Midbrain (tissue), 1 donor: ENCODE measurements at places on chromosomes 12 and 14.
A peak's percentile ranks its signal among the peaks of the same experiment; 100 is the strongest.

GRCh38 chr14:104116756-104117340 lies 21.5 kb upstream of the KIF26A start:
- no peak for DNase-seq

DNA sequence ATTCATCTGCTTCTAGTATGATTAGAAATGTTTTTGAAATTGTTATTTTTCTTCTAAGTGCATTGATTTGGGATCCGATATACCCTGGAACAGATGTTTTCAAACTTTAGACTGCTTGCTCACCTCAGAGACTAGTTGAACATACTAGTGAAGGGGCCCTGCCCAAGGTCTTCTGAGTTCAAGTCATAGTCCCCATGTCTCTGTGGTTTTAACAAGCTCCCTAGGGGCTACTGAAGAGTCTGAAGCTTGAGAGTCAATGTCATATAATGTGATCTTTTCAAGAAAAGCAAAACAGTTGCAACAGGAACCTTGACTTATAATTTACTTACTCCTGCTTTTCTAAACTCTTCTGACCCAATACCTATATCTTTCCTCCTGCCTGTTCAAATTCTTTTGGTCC lies 7.5 kb upstream of the UBE2N start:
- DNase-seq: no peak

DNA sequence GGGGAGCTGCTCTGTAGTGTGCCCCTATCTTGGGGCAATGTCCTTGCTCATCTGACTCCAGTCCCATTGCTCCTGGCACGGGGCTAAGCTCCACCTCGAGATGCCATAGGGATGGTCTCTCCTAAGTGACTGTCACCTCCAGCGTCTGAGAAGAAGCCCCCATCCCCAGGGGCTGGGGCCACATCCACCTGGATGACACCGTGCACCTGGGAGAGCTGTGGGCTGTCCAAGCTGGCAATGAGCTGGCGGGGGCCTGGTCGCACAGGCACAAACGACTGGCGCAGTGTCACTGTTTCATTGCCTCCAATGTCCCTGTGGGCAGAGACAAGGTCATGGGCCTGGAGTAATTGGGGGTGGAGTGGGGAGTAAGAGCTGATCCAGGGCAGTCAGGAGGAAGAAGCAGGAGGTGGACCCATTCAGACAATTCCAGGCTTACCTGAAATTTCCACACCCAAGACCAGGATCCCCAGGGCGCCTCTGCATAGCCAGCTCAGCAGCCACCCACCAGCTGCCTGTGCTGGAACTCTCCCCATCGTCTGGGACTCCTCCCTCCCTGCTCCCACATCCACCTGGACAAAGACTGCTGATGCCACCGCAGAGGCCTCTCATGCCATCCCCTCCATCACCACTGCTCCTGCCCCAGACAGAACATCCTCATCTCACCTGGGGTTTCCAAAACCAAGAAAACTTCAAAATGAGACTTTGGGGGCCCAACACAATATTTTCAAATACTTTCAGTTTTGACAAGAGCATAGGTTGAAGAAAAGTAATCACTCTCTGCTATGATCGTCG lies 7.0 kb upstream of the TINF2 start:
- no peak for DNase-seq

GRCh38 chr12:6552140-6552551 lies 3.7 kb downstream of the IFFO1 start:
- DNase-seq: no peak

DNA sequence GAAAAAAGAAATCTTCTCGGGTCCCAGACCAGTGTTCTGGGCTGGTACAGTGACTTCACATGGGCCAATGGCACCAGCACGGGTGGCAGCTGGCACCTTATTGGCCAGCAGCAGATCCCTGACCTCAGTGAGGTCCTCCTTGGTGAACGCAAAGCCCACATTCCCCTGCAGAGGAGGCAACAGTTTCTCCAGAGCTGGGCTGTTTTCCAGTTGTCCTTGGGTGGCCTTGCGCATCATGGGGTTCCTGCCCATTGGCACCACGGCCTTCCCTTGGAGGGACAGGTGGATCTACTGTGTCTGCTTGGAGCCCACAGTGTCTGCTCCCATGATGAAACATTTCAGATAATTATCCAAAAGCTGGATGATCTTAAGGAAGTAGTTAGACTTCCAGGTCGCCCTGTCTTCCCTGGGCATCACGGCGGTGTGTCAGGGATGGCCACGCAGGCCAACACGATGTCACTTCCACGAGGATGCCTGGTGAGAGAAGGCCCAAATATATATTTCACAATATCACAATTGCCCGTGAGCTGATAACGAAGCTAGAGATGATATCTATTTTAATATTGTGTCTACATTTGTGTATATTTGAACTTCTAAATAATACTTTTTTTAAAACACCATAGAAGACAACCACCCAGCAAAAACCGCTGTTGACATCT lies 15.8 kb downstream of the NFKBIA start:
- no peak for DNase-seq

- peak; percentile 83 for DNase-seq
Observed at GRCh38 chr14:21525962-21526671, at the start of gene SALL2. SALL2 (minus strand) TSS chr14:21526346; CDS start chr14:21526127, 219 bp downstream.

GRCh38 chr12:8037947-8038346 lies 5.4 kb downstream of the FOXJ2 start:
- no peak for DNase-seq

- no peak for DNase-seq
Observed at GRCh38 chr12:77102123-77102522, 36.8 kb upstream of the E2F7 start.

GRCh38 chr12:54045868-54046521 lies 7.6 kb upstream of the HOXC4 start:
- DNase-seq: no peak

GRCh38 chr12:52617403-52617785 lies 965 bp downstream of the KRT73 start:
- DNase-seq: no peak

GRCh38 chr14:91884664-91885063 lies 17.3 kb upstream of the TC2N start:
- DNase-seq: no peak

DNA sequence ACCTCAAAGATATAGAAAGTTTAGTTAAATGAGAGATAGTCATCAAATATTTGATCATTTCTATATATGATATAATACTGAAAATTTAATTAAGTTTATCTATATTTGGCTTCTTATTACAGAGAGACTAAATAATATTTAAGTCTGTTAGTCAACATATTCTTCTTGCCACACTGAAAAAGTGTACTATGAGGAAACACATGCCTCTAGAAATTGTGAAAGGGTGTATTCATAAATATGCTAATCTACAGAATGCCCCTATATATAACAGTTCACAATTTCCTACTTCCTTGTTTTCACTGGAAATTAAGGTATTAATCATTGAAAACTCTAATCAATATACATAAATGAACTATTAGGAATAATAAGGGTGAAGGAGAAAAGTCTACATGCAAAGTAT lies 31.4 kb upstream of the ETV6 start:
- DNase-seq: no peak

DNA sequence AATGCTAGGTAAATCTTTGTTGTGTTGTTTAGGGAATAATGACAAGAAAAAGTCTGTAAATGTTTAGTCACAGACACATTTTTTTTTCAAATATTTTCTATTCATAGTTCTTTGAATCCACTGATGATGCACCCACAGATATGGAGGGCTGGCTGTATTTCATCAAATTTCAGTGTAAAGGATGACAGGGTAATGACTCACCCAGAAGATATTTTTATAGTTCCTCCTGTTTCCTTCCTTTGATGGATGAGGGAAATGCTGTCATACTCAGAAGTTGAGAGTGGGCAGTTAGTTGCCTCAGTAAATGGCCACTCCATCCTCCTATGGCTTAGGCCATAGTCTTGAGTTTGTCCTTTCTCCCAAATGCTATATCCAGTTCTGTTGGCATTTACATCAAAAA lies 76.9 kb upstream of the REP15 start:
- DNase-seq: no peak

DNA sequence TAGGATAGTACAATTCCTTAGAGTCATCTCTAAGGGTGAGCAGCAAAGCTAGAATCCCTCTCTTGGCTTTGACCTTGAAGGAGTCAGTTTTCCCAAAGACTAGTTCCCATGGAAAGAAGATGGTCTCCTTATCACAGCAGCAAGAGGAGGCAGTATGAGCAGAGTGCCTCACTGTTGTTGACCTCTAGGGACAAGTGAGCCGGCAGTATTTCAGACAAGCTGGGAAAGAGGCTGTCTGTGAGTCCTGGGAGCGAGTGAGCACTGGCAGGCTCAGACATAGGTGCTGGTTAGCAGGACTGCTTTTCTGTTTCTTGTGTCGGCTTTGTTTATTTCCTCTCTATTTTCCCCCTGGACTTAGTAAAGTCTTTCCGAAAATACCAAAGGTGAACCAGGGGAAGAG lies 60.7 kb downstream of the NTF3 start:
- DNase-seq: no peak

DNA sequence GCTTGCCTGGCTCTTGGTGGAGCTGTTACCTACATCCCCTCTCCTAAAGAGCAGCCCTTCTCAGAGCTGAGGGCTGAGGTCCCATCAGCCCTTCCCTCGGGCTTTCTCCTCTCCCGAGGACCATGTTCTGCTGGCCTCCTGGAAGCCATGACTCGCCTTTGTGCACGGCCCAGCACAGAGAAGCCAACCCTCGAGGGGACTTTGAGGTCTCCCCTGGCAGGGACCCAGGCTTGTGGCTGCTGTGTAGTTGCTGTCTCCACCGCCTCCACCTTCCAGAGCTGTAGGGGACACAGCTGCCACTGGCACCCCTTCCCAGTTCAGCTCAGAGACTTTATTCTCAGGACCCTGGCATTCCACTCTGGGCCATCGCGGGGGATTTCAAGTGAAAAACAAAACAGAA lies 22.9 kb upstream of the CCND2 start:
- no peak for DNase-seq

- DNase-seq: peak; percentile 64
Observed at GRCh38 chr12:89525305-89525823, 483 bp downstream of the POC1B start.

DNA sequence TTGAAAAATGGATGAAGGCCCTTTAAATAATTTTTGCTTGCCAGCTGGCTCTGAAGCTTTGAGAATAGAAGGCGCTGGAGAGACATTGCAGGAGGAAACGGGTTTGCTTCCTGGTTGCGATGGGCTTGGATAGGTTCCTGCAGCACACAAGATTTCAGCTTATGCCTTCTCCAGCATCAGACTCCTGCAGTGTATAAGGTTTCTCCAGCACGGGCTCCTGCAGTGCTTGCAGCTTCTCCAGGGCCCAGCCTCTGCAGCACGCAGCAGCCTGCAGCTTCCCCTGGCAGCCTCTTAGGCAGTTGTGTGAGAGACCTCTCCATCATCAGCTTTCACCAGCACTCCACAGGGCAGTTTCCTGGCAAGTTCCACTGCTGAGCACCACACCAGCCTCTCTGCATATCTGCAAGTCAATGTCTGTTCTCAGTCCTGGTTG lies 78.7 kb upstream of the ZDHHC17 start:
- peak; percentile 40 for DNase-seq

DNA sequence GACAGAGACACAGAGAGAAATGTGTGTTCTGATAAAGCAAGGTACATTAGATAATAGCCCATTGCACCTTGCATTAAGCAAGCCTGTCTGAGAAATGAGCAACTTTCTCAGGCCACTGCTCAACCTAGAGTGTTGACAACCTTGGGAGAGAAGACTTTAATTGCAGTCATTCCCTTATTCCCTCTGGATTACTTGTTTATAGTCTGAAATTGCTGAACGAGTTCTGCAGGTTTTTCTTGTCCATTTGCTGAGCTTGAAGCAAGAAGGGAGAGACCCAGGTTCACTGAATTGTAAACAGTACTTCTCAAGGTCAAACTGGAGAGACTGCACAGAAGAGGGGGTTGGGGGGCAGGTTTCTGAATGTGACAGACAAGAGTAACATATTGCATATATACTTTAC lies 159.4 kb upstream of the PLEKHG7 start:
- no peak for DNase-seq

- no peak for DNase-seq
Observed at GRCh38 chr14:23814527-23815256, 138.9 kb upstream of the DHRS4 start.

DNA sequence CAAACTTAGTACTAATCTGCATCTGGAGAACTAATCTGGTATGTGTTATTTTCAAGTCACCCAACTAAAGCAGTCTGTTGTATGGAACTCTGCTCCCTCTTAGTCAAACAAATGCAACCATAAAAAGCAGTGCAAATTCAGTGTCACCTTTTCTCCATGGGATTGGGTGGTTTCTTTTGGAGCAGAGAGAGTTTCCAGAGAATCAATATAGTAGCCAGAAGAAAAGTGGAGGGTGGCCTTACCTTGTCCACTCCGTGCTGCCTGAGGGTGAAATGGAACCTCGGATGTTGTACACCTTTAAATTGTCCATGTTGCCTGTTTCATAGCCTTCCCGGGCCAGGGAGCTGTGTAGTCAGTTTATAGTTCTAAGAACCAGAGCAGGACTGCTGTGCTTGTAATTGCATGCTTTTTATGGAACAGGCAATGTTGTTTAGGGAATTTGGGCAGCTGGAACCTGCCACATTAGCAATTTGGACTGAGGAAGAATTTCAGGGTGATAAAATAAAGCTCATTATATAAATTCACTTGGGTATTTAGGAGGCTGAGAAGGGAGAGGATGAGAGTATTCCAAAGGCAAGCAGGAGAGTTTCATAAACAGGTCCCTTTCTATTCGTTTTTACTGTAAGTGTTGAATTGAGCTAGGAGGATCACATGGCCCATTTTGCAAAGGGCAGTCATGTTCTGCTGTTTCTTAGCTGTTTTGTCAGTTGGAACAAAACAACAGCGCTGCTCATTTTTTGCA lies 60.5 kb downstream of the CRADD start:
- no peak for DNase-seq

- no peak for DNase-seq
Observed at GRCh38 chr14:87122166-87122565, 870.8 kb downstream of the GALC start.

DNA sequence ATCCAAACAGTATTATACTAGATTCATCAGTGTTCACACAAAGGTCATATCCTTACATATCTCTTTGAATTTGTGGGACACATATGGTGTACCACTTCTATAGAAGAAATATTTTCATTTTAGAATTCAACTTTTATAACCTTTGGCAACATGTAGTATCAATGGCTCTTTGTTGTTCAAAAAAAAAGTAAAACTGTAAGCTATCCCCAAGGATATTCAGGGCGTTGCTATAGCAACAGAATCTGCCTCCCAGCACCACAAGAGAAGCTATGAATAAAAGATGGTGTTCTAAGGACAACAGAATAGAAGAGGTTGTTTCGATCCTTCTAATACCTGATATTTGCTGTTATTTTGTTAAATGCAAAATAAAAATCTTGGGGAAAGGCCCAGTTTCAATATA lies 139.3 kb downstream of the BRMS1L start:
- peak; percentile 75 for DNase-seq
